ENCODE measurements at places on chromosomes 16 and 17.

- DNase-seq, result peak; percentile 88
These were observed 17.8 kb upstream of the RAI1 start for GRCh38 chr17:17663160-17664063.

DNA sequence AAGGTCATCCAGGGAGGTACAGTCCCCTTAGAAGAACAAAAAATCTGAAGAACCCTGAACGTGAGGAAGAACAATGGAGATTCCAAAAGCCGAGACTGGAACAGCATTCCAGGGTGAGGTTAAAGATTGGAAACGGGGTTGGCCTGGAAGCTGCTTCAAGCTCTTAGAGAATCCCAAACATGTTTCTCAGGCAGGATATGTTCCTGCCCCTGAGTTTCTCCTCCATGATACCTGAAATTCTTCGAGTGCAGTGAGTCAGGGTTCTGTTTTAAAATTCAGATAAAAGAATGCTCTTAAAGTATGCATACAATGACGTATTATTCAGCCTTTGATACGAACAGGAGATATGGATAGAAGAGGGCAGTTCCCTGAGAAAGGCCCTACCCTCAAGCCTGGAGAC, 293.1 kb downstream of the HS3ST3B1 start:
- no peak for DNase-seq

- no peak for DNase-seq
These were observed 369.0 kb upstream of the EEF2KMT start for GRCh38 chr16:5466551-5466950.

DNA sequence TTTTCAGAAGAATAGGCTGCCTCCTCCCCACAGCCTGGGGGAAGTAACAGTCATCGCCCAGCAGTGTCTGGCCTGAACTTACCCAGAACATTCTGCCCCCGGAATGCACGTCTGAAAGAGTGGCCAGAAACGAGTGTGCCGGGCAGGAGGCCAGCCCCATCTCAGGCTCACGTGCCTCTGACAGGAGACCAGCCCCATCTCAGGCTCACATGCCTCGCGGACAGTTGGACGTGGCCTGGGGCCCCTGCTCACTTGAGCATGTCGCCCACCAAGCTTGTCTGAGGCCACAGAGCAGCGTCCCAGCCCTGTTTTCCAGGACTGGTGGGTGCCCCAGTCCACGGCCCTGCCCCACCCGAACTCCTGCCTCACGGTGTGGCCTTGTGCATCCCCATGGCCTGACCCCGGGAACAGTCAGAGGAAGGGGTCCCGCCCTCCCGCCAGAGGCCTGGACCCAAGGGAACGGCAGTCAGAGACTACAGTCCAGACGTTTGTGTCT, 16.3 kb upstream of the CDH15 start:
- peak; percentile 11 for DNase-seq

DNA sequence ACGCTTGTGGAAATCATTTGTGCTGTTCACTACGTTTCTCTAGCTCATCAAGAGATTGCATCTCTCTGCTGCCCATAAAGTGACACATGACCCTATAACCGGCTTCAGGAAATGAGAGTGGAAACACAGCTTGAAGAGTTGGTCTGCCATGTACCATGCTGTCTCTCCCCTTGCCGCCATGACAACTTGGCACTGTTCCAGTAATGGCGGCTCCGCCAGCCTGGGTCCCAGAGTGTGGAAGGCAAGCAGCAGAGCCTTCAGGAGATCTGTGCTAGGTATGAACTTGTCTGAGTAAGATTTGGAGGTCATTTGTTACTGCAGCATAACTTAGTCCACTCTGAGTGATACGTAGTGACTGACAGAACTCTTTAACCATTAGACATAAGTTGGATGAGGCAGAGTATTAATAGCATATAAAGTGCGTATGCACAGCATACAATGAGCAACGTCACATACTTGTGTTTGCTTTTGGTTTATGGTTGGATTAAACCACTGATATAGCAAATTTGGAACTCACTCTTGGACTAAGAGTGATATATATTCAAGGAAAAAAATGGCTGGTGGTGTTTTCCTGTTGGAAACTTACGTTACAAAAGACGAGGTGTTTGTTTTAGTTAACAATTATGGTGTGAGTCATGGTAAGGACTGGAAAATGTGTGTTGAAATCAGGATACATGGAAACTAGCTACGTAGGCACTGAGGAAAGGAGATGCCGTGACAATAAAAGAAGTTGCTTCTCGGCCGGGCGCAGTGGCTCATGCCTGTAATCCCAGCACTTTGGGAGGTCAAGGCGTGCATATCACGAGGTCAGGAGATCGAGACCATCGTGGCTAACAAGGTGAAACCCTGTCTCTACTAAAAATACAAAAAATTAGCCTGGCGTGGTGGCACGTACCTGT, 24.4 kb upstream of the PMP22 start:
- DNase-seq, result peak; percentile 34

- no peak for DNase-seq
These were observed 710 bp downstream of the TRAPPC1 start for GRCh38 chr17:7930841-7931631.

DNA sequence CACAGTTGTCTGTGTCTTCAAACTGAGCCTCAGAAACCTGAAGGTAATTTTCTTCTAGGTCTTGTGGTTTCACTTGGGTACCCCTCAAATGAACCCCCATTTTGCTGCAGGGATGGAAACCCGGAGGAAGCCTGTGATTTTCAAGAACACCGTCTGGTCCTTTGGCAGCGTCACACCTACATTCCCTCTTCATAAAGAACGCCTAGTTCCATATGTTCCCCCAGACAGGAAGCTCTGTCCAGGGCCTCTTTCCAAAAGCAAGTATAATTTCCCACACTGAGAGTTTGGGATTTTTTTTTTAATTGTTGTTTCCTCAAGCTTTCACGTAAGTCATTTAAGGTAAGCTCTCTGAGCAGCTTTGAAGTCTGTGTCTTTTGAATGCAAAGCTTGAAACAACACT, 515.0 kb downstream of the TMEM114 start:
- DNase-seq, result no peak

- DNase-seq, result no peak
These were observed 282.9 kb downstream of the RBFOX1 start for GRCh38 chr16:7615565-7615964.

GRCh38 chr17:2803386-2803785, 7.1 kb downstream of the RAP1GAP2 start:
- no peak for DNase-seq

GRCh38 chr17:57407287-57408070, 151.2 kb downstream of the MSI2 start:
- DNase-seq, result no peak

- DNase-seq, result peak; percentile 56
These were observed 263.8 kb downstream of the HS3ST3A1 start for GRCh38 chr17:13337864-13338371.

DNA sequence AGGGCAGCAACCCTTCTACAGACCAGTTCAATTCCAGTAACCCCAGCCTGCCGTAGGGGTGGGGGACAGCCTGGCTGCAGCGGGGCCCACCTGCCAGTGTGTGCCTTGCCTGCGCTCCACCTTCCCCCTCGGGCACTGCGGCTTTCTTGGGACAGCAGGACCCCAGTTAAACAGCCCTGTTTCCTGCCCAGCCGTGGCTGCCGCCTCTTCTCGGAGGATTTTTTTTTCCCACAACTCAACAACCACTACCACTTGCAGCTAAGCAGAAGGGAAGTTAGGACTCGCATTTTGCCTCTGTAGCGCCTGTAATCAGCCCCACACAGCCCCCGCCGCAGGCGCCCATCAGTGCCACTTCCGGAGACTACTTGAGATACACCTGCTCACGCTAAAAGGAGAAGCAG, 76.1 kb downstream of the RAI1 start:
- DNase-seq, result no peak

GRCh38 chr16:84354306-84354705, 14.0 kb upstream of the ATP2C2 start:
- DNase-seq, result no peak

DNA sequence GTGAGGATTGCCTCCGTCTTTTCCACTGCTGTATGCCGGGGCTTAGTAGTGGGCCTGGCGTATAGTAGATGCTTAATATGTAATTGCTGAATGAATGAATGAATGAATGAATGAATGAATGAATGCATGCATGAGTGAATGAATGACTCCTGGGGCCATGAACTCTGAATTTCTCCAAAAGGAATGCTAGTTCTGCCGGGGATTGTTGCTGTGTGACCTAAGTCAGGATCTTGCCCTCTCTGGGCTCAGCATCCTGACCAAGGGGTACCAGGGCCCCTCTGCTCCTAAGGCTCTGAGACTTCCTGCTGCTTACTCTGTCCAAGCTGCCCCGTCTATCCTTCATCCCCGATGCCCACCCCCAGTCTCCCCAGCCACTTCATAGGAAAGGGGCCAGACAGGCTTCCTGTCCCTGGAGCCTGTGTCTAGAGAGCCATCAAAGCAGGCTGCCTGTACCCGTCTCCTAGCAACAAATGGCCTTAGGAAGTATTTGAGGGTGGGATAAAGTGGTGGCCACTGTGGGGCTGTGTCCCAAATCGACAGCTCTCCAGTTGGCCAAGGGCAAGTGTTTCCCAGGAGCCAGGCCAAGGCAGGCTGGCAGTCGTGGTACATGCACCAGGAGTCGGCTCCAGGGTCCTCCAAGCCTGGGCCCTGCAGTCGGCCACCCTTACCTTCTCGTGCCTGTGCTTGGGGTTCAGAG, 11.6 kb upstream of the MPRIP start:
- peak; percentile 89 for DNase-seq

DNA sequence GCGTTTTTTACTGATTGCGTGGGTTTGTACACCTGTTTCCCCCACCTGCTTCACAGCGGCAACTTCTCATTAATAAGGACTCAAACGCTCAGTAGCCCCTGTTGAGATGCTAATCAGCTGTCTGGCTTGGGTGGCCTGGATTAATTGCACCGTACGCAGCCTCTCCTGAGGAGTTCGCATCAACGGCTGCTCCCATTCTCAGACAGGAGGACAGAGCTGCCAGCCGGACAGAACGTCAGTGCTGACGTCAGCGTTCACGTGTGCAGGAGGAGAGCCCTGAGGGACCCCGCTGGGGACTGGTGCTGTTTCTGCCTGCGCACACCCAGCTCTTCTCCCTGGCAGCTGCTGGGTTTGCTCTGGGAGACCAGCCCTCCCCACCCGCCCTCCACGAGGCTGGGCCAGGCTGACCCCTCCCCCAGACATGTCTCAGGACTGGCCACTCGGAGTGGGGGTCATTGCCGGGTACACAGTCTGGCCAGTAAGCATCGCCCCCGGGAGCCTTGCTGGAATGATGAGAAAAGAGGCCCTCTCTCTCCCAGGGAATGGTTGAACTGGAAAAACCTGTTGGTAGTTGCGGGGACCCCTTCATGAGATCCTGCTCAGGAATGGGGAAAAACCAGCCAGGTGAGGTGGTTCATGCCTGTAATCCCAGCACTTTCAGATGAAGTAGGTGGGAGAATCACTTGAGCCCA, 5.7 kb upstream of the BANP start:
- no peak for DNase-seq

- DNase-seq, result no peak
These were observed 32.2 kb upstream of the CHMP6 start for GRCh38 chr17:80959330-80960036.

DNA sequence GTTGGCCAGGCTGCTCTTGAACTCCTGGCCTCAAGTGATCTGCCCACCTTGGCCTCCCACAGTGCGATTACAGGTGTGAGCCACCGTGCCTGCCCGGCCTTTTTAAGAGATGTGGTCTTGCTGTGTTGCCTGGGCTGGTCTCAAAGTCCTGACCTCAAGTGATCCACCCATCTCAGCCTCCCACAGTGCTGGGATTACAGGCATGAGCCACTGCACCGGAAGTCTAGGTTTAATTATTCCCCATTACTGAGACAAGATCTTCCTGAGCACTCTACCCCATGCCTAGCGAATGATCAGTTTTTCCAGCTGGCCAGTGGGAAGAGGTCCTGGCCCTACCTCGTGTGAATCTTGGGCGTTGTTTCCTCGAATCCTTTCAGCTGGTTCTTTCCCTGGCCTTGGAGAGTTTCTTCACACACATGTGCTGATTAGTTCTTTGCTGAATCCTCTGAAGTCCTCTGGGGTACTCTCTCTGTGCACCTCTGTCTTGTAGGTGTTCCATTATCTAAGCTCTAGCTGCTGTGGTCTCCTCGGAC, 18.9 kb downstream of the C16orf54 start:
- no peak for DNase-seq

GRCh38 chr16:67229906-67230808, 3.2 kb downstream of the TMEM208 start:
- DNase-seq, result no peak

DNA sequence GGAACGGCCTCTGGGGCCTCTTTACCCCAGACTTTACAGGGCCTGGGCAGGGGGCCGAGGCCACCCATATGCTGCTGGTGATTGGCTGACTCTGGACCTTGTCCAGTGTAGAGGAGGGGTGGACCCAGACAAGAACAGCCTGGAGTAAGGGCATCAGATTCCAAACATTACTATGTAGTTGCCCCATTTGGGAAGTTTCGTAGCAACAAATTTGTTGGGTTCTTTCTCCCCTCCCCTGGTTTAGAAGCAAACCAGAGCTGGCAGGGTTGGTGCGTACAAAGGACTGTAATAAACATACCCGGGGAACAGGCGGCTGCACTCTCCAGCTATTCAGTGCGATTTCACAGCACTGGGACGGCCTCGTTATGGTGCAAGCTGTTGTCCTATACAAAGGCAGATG, 145.5 kb downstream of the NTN1 start:
- DNase-seq, result no peak

GRCh38 chr17:42266918-42267766, 9.0 kb downstream of the STAT5B start:
- peak; percentile 46 for DNase-seq

DNA sequence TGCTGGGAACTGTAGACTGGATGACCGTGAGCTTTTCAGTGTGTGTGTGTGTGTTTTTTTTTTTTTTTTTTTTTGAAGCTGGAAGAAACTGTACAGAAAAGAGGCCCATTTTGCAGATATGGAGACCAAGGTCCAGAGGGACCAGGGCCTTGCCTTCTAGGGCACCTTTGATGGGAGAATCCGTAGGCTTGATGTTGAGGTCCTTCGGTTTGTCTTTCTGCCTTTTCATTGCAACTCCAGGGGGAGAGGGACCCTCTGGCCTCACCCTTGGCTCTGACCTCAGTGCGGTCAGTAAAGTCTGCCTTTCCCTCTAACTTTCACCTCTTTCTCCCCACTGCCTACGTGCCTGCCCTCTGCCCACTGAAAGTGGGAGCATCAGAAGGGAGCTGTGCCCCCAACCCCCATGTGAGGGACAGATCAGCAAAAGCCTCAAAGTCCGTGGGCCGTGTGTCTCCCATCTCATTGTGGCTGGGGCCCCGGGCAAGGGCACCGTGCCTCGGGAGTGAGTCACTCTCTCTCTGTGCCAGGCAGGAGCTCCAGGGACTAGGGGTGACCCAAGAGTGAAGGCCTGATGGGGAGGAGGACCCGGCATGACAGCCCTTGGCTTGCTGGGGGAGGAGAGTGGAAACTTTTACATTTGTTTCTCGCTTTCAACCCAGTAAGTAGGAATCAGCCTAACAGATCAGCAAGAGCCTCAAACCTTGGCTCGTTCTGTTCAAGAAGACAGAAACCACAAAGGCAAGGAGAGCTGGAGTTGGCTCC, 123.6 kb downstream of the CMIP start:
- no peak for DNase-seq

- DNase-seq, result peak; percentile 23
These were observed 698 bp downstream of the UBE2G1 start for GRCh38 chr17:4365628-4366326.

GRCh38 chr16:508884-509736, 18.4 kb upstream of the CAPN15 start:
- DNase-seq, result peak; percentile 32

GRCh38 chr17:56925088-56925487, 11.2 kb upstream of the TRIM25 start:
- no peak for DNase-seq

GRCh38 chr17:41457676-41458075, 9.5 kb downstream of the KRT32 start:
- no peak for DNase-seq

- DNase-seq, result no peak
These were observed 2.0 kb downstream of the GSG1L start for GRCh38 chr16:28061352-28062101.
